NCI-H1092 (cell line): ENCODE measurements at places on chromosomes 7 and 10.

DNA sequence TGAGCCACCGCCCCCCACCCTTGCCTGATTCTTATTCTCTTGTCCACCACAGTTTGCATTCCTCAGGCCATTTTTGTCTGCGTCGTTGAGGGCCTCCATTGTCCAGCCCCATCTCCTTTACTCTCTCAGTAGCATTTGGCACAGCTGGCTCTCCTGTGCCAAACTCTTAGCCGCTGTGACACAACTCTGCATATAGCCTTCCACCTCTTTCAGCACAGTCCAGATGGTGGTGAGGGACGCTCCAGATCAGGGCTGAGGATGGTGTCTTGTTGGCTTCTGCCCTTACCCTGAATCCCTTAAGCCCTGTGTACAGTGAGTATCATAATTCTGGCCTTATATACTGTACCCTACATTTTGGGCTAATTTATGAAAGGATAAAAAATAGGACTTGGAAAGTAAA is 45.6 kb downstream of the BMPR1A start:
- DNase-seq: no peak

- no peak for DNase-seq
Measured at GRCh38 chr7:47648275-47648925, 66.5 kb upstream of the TNS3 start.

DNA sequence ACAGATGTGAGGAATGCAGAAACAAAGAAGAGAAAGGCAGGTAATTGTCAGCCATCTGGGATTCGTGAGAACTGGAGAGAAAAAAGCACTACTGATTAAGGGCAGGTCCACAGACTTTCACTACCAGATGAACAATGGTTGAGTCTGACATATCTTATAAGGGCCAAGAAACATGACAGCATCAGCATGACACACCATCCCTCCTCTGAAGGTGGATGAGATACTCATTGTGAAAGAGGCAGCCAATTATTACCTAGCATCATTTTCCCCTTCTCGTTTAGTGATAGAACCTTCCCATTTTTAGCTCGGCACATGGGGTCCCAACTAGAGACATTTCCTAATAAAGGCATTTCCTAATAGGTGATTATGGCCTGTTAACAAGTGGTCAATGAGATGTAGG is 19.2 kb upstream of the MET start:
- no peak for DNase-seq

- DNase-seq: no peak
Measured at GRCh38 chr7:40921589-40922315, 781.1 kb downstream of the INHBA start.

DNA sequence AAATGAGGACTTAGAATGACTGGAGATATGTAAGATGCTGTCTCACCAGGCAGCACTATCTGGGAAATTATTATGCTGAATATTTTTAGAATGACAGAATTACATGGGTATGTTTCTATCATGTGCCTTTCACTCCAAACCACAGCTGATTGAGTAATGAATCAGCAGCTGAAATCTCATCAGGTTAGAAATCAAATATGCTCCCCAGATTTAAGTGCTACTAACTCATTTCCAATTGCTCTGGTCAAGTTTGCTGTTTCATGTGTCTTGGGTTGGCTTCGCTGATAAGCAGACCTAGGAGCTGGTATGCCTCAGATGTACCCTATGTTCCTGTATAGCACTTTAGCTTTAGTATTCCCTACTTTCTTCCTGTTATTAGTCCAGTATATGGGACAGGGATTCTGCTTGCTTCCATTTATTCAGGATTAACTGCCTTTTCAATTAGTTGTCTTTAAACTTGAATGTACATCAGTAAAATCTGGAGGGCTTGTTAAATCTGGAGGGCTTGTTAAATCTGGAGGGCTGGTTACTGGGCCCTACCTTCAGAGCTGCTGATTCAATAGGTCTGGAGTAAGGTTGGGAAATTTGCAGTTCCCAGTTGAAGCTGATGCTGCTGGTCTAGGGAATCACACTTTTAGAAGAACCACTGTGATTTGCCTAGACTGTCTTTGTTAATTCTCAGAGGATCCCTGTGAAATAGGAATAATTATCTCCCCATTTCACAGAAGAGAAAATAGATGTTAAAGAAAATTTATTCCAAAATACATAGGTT is 172.9 kb downstream of the DKK1 start:
- no peak for DNase-seq

GRCh38 chr7:114392686-114393085 is 21.9 kb upstream of the FOXP2 start:
- DNase-seq: no peak

DNA sequence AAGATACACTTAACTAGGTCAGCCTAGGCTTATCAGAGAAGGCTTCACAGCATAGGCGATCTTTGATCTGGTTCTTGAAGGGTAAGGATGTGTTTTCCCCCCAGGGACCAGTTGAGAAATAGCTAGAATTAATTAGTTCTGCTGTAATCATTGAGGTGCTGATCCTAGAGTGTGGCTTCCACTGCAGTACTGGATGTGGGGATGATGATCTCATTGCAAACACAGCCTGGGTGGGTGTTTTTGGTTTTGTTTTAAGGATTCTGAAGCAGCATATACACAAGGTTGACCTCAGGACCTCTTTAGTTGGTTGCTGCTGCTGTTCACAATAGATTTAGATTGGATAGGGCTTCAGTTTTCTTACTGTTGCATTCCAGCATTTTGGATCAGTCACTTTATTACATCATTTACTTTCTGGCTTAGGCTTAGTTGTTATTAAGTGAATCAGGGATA is 159.7 kb downstream of the AUTS2 start:
- no peak for DNase-seq

- no peak for DNase-seq
Measured at GRCh38 chr10:3071405-3072198, 4.3 kb downstream of the PFKP start.

GRCh38 chr10:88794731-88795130 is 7.8 kb upstream of the LIPM start:
- no peak for DNase-seq

DNA sequence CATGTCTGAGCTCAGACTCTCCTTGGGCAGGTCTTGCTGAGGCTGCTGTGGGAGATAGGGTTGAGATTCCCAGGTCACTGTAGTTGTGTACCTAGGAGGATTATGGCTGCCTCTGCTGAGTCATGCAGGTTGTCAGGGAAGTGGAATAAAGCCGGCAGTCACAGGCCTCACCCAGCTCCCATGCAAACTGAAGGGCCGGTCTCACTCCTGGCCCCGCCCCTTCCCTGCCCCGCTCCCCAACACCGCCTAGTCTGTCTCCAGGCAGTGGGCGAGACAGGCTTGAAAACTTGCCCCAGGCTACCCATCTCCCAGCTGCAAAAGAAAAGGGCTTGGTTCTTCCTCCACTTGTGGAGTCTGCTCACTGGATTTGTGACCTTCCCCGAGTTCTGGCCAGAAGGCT is 41.6 kb upstream of the SDHAF3 start:
- no peak for DNase-seq

DNA sequence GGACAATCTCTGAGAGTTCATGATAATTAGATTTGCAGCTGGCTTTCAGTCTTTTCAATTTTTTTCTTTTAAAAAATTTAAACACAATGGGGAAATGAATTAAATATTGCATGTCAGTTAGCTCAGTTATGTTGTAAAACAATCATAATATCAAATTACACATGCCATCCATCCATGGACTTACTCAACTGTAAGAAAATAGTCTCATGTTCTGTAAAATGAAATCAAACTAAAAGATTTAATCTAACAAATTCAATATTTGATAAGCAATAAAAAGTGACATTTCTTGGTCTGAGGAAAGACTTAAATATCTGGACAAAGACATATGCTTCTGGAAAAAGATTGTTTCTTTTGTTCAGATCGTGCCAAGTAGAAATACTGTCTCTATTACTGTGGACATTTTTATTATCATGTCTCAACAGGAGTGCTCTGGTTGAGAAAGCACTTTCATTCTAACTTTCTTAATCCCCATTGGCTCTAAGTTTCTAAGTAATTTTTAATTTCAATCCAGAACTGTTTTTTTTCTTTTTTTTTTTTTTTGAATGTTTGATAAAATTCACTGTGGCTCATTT is 179.2 kb upstream of the FAM3C start:
- DNase-seq: no peak

GRCh38 chr10:84075226-84076046 is 63.9 kb upstream of the GHITM start:
- no peak for DNase-seq

DNA sequence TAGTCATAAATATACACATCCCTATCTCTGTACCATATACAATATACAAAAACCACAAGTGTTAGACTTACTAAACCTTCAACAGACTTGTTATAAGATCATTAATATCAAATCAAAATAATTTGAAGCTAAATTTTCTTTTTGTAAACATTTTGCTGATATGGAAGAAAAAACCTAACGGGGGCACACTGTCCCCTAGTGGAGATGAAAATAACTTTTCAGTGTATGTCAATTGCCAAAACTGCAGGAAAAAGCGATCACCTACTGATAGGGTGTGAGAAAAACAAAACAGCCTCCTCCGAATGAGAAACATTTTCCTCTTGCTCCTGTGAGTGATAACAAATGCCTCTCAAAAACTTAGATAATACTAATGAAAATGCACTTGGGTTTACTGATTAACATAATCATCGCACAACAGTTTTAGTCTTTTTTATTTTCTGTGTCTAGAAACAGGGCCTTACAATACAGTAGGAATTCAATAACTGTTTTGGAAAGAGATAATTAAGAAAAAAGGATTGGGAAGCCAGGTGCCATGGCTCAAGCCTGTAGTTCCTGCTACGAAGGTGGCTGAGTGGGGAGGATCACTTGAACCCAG is 322.7 kb downstream of the CRPPA start:
- DNase-seq: no peak

- no peak for DNase-seq
Measured at GRCh38 chr10:17064435-17064834, 65.2 kb downstream of the CUBN start.

- no peak for DNase-seq
Measured at GRCh38 chr7:48454750-48455192, 283.5 kb downstream of the ABCA13 start.

- DNase-seq: no peak
Measured at GRCh38 chr7:3217166-3217565, 83.9 kb upstream of the SDK1 start.

GRCh38 chr7:75921479-75921878 is 6.5 kb downstream of the POR start:
- no peak for DNase-seq

- DNase-seq: no peak
Measured at GRCh38 chr10:74585231-74586087, 240.9 kb upstream of the KAT6B start.

- DNase-seq: no peak
Measured at GRCh38 chr10:59558066-59558465, 151.6 kb downstream of the SLC16A9 start.

GRCh38 chr7:151968357-151968756 is 12.1 kb downstream of the GALNTL5 start:
- no peak for DNase-seq

DNA sequence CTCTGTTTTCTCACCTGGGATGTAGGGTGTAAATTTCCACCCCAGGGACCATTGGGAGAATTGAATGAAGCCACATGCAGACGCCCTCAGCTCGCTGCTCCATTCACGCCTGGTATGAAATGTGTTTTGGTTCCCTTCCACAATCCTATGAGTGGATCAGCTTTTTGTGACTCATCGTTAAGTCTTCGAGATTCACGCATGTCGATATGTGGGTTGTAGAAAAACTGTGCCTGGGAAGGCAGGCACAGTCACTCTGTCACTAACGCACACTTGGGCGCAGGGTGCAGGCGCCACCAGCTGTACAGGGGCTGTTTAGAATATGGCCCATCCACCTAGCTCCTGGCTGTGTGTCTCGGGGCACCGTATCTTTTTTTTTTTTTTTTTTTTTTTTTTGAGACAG is 64.2 kb upstream of the SH2B2 start:
- no peak for DNase-seq

DNA sequence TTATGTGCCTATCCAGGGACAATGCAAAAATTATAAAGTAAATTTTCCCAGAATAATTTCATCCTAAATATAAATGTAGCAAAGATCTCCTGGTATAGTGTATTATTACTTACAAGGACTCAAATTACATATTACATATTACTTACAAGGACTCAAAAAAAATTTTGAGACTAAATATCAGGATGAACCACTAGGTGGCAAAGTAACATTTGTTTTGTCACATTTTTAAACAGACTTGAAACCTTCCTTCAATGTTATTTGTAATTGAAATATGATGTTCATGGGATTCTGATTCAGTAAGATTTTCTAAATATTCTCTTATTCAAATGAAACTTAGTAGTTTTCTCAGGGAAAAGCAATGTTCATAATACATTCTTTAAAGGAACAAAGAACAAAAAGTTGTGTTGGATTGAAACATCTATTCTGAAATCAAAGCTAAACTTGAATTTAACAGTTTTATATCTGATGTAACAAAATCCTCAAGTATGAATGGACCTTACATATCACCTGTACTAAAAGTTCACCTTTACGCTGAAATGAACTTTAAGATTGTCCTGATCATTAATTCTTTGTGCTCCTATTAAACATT is 74.3 kb upstream of the GNAI1 start:
- DNase-seq: peak; percentile 12

- DNase-seq: no peak
Measured at GRCh38 chr10:50422259-50422658, 170.9 kb upstream of the ASAH2 start.

- DNase-seq: peak; percentile 22
Measured at GRCh38 chr7:29190349-29191045, 4.1 kb upstream of the CHN2 start.

- no peak for DNase-seq
Measured at GRCh38 chr7:149777551-149778326, 4.4 kb upstream of the ZNF467 start.

DNA sequence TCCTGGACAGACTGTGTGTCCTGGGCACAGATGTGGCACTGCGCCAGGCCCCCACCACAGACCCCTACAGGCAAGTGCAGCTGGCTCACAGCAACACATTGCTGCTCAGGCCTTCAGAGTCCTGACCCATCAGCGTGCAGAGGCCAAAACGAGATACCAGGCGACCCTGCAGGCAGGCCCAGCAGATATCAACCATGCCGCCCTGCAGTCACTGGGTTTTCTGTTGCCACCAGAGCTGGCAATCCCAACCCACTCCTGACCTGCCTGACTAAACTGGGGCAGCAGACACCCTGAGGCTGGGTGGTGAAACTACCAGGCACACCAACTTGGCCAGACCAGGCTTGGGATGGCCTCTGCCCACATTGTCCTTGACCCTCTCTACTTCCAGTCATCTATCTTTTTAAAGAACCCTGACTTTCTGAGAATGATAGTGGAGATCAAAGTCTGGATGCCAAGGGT is 20.3 kb downstream of the ZCCHC24 start:
- no peak for DNase-seq

GRCh38 chr10:95531058-95531809 is 29.9 kb downstream of the SORBS1 start:
- no peak for DNase-seq

DNA sequence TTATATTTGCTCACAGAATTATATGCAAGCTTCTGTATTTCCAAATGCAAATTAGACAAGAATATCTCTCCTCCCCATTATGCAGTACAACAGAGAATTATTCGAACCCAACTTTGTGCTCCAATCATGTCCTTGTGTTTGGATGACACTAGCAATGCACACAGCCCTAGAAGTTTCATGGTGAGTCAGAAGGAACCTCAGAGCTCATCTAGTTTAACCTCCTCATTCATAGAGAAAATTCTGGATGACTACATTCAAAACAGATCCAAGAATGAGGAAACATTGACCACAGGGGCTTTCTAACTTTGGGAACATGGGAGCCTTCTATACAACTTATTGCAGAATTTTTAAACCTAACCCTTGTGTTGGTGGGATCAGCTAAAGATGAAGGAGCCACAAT is 12.8 kb upstream of the ARID5B start:
- no peak for DNase-seq
